MCF 10A (cell line): ENCODE measurements at places on chromosomes 13 and 19. TPM values are rescaled to one million over a fixed set of nuclear protein-coding genes. Genes with fewer than 3 reads are reported as not detected.

The MYH14 gene
- not detected in 2 replicates for total RNA-seq

The FKBP8 gene
- total RNA-seq, result 142 and 154 TPM in 2 replicates

The MEF2B gene
- total RNA-seq, result 1.4 TPM in 2 replicates

- H3K36me3 ChIP-seq, result no peaks in the 10 kb centered on the region
- H3K27me3 ChIP-seq, result no peaks in the 10 kb centered on the region
- H3K27ac ChIP-seq, result no peak overlapping the region
- no peak overlapping the region for H3K4me3 ChIP-seq
- no peaks in the 10 kb centered on the region for H3K4me1 ChIP-seq
Measured at GRCh38 chr19:8965887-8966286, 44.3 kb downstream of the MUC16 start.

DNA sequence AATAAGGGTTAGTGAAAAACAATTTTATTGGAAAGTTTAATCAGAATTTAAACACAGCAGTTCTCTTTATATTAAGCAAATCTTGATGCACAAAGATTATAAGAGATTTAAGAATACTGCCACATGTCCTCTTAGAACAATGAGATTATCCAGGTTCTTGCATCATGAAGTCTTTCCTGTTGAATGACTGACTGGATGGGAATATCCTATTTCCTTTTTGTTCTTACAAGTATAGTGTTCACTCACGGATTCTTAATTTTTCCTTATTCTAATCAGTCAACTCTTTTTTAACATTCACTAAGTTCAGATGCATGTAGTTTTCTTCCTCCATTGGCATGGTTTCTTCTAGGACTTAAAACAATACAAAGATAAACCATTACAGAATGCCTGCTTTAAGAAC lies 10.1 kb downstream of the URI1 start:
- H3K36me3 ChIP-seq, result no peaks in the 10 kb centered on the region
- no peak overlapping the region for H3K27ac ChIP-seq
- H3K4me1 ChIP-seq, result peaks cover 36% of the 10 kb centered on the region
- no peak for DNase-seq
- H3K27me3 ChIP-seq, result no peaks in the 10 kb centered on the region
